ENCODE measurements at places on chromosomes 12 and 14.

- DNase-seq: no peak
These were observed 58.3 kb downstream of the SLC15A5 start for GRCh38 chr12:16218934-16219751.

DNA sequence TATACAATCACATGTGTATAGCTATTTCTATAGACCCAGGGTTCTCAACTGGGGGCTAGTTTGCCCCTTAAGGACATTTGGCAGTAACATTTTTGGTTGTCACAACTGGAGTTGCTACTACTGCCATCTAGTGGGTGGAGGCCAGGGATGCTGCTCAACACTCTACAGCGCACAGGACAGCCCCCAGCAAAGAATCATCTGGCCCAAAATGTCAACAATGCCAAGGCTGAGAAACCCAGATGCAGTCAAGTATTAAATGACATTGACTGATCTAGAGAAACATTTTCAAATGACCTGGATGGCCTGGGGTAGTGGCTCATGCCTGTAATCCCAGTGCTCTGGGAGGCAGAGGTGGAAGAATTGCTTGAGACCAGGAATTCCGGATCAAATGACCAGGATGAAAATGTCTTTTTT, 5.8 kb downstream of the WSB2 start:
- DNase-seq: no peak

DNA sequence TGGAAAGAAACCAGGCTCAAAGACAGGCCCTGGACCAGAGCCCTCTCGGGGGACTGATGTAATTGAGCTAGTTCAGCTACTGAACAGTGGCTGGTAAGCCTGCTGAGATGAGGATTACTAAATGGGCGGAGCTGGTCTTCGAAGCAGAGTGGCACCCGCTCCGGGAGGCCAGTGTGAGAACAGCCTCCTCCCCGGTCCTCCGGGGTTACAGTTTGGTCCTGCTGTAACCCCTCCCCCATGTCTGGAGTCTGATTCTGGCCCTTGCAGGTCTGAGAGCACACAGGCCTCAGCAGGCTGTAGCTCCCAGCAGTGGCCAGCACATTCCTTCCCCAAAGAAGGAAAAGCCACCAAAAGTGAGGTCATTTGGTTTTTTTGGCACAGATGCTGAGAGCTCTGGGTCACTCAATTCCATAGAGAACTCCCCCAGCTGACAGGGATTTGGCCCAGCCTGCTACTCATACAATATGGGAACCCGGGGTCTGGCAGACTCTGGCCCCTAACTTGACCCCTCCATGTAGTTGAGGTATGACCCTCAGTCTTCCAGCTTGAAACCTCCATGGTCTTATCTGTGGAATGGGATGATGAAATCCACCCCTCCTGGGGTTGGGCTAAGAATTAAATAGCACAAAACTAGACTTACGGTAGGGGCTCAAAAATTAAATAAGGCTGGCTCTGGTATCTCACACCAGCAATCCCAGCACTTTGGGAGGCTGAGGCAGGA, 39.0 kb downstream of the ACTN1 start:
- DNase-seq: no peak

- DNase-seq: no peak
These were observed 1.1 kb downstream of the DIP2B start for GRCh38 chr12:50505675-50506530.

DNA sequence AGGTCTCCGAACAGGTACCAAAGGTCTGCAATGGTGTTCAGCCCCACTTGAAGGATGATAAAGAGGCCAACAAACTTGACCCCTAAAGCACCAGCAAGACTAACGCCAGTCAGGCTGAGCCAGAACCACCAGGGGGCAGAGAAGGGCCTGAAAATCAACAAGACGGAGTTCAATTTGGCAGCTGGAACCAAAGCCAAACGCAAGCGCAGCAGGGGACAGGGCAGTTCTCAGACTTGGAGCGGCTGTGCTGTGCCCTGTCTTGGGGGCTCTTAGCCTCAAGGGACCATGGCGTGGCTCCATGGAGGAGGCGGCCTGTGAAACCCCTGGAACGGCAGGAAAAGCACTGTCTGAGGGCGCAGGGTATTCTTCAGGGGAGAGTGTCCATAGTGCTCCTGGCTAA, 19.6 kb downstream of the POMT2 start:
- DNase-seq: peak; percentile 34

DNA sequence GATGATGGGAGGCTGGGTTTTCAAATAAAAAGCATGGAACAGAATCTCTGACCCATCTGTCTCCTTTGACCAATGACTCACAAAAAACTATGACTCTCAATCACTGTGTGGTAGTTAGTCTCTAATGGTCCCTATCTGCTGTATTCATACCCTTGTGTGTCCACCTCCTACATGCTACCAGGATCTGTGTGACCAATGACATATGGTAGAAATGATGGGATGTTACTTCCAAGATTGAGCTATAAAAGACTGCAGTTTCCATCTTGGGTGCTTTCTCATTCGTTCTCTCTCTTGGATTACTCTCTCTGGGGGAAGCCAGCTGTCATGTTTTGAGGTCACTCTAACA, 144.7 kb upstream of the BTG1 start:
- no peak for DNase-seq

GRCh38 chr12:92224685-92225331, 79.2 kb upstream of the BTG1 start:
- DNase-seq: no peak

DNA sequence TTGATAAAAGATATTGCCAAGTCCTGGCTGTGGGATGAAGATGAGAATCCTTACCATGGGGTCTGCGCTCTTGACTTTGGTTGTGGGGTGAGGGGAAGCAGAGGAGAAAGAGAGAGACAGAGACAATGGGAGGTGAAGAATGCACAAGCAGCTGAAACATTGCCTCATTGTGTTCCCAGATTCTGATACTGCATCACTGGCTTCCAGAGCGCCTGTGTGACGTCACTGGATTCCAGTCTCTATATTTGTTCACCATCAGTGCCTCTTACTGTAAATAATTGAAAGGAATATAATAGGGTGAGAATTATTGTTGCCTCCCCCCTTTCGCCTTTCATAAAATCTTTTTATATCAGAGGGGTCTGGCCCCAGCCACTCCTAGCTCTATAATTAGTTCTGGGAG, 188.9 kb upstream of the NTF3 start:
- no peak for DNase-seq

- no peak for DNase-seq
These were observed 1.4 kb downstream of the SNRPF start for GRCh38 chr12:95859947-95860850.

- DNase-seq: no peak
These were observed 27.3 kb downstream of the SLC25A47 start for GRCh38 chr14:100350276-100350926.

DNA sequence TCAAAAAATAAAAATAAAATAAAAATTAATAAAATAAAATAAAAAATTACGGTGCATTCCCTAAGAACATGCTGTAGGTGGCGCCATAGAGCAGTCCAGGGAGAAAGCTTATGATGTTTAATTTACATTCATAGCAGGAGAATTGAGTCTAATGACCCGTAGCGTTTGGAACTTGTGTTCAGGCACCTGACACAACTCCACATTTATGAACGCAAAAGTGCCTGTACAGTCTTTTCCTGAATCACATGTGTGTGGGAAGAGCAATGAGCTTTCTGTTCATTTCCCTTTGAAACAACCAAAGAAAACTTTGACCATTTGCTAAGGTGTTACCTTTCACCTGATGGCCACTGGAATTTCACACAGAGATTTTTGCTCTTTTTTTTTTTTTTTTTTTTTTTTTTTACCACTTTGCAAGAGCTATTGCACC, 60.6 kb upstream of the KCNA1 start:
- DNase-seq: no peak

GRCh38 chr14:104507443-104507842, 72.1 kb upstream of the C14orf180 start:
- no peak for DNase-seq

- DNase-seq: no peak
These were observed 668 bp downstream of the TMEM260 start for GRCh38 chr14:56580221-56580711.

GRCh38 chr12:835754-836518, 83.6 kb downstream of the WNK1 start:
- DNase-seq: no peak

- peak; percentile 29 for DNase-seq
These were observed 55.9 kb upstream of the LRRK2 start for GRCh38 chr12:40168868-40169267.

DNA sequence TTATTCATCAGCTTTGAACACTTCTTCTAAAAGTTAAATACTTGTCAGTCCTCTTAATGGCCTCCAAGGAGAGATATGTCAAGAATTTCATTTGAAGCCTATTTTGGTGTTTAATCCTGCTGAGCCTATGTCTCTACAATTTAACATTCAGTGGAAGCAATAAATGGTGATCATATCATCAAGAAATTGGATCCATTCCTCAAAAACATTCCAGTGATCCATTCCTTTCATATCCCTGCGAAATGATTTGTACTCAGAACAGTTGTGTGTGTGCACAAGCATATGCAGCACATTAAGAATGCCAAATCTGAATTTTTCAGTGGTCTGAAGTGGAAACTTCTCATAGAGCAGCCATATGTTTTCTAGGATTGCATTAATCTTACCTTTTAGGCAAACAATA, 373.7 kb upstream of the SYT1 start:
- no peak for DNase-seq

DNA sequence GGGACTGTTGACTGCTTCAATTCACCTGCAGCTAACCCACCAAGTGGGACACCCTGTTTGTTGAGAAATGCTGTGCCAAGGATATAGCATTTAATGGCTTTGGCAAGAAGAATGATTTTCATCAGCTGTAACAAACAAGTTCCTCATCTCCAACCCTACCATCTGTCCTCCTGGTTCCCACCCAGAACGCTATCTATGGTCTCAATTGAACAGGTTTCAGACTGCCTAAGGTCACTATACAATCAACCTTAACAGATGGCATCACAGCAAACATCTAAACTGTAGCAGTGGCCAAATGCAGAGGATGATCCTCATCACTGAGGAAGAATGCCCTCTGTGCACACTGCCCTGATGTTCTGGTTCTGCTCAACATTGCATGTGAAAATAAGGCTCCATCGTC, 546.2 kb upstream of the FOXG1 start:
- DNase-seq: no peak

- no peak for DNase-seq
These were observed 1426.9 kb downstream of the AACS start for GRCh38 chr12:126492181-126492580.

- DNase-seq: no peak
These were observed 2.2 kb upstream of the KRT3 start for GRCh38 chr12:52798003-52798670.

GRCh38 chr12:58364389-58365086, 423.2 kb downstream of the ATP23 start:
- no peak for DNase-seq

DNA sequence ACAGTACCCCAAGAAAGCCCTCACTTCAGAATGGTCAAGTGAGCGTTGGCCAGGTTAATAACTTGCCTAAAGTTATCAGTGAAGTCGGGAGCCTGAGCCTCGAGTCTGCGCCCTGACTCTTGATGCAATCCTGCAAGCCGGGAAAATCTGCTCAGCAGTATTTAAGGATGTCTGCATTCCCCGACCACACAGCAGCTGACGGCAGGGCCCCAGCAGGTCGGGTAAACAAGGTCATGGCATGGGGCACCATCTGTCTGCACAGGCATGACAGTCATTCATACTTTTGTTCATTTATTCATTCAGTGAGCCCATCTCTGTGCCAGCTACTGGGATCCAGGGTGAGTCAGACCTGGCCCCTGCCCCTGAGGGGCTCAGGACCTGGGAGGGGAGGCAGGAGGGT, 11.1 kb downstream of the ABCB9 start:
- no peak for DNase-seq

- no peak for DNase-seq
These were observed 7.6 kb downstream of the SLC38A2 start for GRCh38 chr12:46364777-46365580.

GRCh38 chr12:117892441-117892840, 76.3 kb downstream of the KSR2 start:
- no peak for DNase-seq

GRCh38 chr14:100155756-100156616, 3.5 kb downstream of the DEGS2 start:
- DNase-seq: no peak

DNA sequence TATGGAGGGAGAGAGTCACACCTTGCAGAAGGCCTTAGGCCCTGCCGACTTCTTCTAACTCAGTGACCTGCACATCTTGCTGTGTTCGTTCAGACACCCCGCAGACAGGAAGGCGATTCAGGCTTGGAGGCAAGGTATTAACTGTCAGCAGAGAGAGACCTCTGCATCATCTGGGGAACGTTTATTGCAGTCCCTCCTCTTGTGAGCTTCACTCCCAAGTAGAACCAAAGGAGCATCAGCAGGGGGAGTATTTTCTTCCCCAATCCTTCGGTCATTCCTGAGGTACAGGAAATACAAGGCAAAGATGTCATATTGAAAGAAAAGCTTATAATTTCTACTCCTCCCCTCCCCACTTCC, 217.9 kb downstream of the CRADD start:
- DNase-seq: no peak

DNA sequence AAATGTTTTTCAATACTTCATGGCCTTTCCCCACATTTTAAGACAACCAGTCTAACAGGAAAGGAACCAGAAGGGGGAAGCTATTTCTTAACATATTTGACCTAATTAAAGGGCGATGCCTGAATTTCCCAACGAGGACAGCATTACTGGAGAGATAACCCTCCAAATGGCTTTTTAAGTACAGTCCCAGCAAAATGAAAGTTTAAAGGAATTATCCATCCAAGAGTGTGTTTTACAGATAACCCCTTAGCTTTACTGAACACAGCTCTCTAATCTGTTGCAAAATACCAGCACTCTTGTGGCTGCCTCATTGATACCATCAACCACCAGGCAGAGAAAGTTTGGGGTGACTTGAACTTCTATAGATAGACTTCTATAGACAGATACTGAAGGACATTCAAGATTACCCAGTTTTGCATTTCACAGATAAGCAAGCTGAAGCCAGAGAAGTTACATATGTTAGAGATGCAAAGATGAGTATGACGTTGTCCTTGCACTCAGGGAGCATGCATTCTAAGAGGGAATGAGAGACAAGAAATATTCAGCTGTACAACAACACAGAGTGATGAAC, 41.3 kb upstream of the DUSP6 start:
- DNase-seq: no peak

- DNase-seq: peak; percentile 80
These were observed at the start of gene SYNE3 for GRCh38 chr14:95516554-95517181. Gene SYNE3 (minus strand): TSS chr14:95516650. CDS start chr14:95475821, 40,829 bp downstream.

- DNase-seq: no peak
These were observed 191.7 kb upstream of the KRR1 start for GRCh38 chr12:75703131-75703530.

- no peak for DNase-seq
These were observed 53.1 kb downstream of the RNF34 start for GRCh38 chr12:121452985-121453360.
